Suppressor macrophage (primary cell): ENCODE measurements at places on chromosomes 3 and 15.

DNA sequence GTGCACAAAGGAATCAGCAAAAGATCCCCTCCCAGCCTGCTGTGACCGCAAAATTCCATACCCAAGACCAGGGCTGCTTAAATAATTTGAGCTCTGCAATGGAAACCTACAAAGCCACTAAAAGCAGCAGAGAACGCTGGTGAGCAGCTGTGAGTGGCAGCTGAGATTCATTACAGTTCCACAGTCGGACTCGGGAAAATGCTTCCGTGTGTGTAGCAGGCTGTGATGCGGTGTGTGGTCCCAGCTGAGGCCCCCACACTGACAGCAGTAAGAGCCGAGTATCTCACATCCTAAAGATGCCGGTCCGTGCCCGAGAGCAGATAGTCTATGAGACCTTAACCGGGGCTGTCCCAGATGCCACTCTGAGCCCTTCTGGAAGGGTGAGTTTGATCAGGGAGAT lies 37.4 kb downstream of the TM2D3 start:
- DNase-seq = no peak

DNA sequence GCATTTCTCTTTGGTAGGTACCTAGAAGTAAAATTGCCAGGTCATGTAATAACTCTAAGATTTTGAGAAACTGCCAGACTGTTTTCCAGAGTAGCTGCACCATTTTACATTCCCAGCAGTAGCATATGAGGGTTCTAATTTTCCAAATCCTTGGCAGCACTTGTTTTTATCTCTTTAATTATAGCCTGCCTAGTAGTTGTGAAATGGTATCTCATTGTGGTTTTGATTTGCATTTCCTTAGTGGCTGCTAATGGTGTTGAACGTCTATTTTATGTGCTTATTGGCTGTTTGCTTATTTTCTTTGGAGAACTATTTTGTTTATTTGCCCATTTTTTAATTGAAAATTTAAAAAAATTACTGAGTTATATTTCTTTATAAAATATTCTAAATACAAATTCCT lies 117.9 kb downstream of the TCF12 start:
- no peak for DNase-seq

DNA sequence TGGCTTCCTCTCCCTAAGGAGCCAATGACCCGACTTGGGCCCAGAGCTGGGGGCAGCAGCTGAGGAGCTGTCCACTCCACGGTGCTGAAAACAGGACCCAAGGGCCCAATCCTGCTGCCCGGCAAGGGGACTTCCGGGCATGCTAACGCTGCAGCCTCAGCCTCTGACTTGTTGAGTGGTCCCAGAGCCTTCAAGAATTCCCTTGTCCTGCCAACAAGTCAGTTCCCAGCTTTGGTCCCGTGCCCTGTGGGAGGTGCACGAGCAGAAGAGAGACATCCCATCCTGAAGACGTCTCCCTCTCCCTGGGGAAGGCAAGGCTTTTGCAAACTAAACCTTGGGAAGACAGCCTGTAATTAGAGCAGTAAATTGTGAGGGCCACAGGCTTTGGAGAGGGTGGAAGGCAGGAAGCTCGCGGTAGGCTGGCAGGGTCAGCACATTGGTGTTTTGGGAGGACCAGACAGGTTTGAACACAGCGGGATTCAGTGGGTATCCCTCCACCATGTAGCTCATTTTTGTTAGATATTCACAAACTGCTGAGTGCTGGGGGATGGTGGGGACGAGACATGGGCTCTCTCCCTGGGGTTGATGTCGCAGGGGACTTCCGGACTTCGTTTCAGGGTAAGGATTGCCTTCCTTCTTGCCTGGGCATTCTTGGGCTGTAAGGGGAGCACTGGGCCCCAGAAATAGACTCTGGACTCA lies 29.8 kb upstream of the PRR23E start:
- DNase-seq = no peak

- DNase-seq = no peak
Measured at GRCh38 chr15:91478717-91479191, 374.8 kb upstream of the SLCO3A1 start.

DNA sequence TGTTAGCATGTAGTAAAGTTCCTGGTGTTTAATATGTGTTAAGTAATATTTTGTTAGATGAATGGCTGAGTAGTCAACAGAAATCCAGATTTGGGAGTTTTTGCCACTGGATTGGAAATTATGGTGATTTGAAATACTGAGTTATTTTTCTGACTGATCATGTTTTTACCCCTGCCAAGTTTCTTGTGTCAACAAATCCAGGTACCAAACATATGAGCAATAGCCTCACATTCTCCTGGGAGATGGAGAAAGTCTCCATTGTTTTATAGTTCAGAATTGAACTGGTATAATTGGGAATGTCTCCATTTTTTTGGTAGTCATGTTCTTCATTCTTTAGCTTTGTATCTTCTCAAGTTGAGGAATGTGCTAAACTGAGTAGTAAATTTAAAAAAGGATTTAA lies 767.2 kb upstream of the LMCD1 start:
- DNase-seq = no peak

GRCh38 chr15:74957476-74958035 lies 984 bp upstream of the RPP25 start:
- DNase-seq = no peak

GRCh38 chr3:159828542-159828943 lies 160.1 kb upstream of the IL12A start:
- DNase-seq = peak; percentile 53

GRCh38 chr15:53739651-53740050 lies 19.8 kb downstream of the WDR72 start:
- DNase-seq = no peak

DNA sequence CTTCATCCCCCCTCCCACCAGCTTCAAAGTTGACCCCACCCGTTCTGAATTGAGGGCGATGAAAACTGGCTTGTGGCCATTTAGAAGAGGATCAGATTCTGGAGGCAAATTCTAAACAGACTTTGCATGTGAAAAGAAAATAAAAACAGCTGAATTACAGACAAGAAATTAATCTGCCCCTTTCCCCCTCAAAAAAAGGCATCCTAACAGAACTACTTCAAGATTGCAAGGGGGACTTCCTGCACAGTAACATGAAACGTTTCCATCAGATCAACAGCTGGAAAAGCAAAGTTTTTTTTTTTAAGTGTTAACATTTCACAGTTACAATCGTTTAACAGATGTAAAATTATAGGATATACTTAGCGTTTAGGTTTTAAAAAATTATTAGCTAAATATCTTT lies 229.3 kb downstream of the RORA start:
- DNase-seq = no peak

DNA sequence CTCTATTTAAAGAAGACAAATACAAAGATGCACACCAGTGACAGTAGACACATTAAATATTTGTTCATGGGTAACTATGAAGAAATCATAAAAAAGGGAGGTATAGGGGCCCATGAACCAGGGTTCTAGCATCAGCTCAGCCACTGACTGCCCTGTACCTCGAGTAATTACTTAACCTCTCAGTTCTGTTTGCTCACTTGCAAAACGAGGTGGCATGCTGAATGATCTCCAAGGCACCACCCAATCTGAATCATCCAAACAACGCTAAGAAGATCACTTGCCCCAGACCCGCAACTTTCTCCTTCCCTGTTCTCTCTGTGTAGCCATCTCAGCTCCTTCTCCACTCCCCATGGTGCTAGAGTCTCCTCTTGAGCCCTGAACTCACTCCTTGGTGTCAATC lies 374.7 kb downstream of the VPS13C start:
- no peak for DNase-seq

DNA sequence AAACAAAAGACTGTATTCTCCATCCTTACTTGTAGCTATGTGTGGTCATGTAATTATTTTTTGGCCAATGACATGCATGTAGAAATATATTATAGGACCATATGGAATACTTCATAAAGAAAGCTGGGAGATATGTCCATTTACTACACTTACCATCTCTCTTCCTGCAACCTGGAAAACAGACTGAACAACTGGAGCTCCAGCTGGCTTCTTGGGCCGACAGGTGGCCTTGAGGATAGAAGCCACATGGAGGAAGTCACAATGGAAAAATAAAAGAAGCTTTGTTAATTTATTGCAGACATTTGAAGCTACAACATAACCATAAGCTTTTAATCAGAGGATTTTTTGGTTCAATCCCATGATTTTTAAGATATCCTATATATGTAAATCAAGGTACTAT lies 167.9 kb upstream of the CBLB start:
- DNase-seq = no peak

- DNase-seq = no peak
Measured at GRCh38 chr3:144307951-144308350, 336.3 kb downstream of the DIPK2A start.

DNA sequence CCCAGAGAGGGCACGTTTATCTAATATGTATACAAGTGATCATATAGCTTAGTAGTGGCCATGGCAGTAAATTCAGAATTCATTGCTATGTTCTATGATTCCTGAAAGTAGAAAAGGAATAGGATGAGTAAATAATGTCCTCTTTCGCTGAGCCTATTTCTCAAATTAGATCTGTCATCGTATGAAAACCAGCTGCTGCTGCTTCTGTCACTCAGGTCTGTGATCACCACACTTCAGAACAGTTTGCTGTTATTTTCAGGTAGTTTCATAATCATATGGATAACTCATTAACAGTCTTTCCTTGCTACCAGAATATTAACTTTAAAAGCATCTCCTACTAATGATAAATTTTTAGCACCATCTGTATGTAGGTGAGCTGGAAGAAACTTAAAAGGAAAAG lies 289.1 kb upstream of the AZI2 start:
- DNase-seq = no peak

DNA sequence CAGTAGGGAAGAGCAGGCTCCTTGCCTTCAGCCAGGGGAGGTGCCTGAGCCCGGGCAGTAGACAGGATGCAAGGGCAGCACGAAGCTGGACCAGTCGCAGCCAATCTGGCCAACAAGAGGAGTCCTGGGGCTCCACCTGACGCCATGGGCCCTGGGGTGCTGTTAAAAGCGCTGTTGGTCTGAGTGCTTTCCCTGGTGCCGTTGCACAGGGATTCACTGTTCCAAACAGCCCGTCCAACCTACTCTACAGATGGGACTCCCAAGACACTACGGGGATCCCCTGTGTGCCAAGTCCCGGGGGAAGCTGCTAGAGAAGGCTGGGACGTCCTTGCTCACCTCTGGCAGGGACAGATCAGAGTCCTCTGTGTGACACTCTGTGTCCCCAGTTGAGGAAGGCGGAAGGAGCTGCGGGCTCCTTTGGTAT lies 632 bp downstream of the CTSH start:
- no peak for DNase-seq

DNA sequence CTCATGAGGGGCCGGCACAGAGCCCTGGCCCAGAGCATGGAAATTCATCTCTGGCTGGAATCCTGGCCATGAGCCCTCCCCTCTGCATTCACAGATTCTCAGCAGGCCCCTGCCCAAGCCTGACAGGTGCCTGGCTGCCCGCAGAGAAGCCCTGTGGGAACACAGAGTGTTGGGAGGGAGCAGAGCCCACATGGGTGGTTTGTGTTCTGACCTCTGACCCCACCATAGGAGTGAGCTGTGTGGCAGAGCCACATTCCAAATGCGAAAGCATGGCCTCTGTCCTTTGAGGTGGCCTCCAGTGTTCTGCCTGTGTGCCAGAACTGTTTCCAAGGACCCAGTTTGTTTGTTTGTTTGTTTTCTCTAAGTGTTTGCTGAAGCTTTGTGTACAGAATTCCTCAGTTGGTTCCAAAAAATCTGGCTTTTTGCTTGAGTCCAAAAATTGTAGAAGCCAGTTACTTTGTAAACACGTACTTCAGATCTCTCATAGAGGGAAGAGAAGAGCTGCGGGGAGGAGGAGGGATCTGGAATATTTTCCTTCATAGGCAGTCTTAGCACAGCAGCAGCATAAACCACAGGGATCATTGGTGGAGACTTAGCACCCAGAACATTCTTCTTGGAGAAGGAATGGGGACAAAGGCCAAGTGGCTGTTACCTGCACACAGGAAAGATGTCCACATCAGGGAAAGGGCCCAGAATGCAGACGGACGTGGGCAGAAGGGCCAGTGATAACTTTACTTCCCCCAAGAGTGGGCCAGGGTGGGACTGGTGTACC lies 36.0 kb downstream of the GRAMD2A start:
- DNase-seq = no peak

DNA sequence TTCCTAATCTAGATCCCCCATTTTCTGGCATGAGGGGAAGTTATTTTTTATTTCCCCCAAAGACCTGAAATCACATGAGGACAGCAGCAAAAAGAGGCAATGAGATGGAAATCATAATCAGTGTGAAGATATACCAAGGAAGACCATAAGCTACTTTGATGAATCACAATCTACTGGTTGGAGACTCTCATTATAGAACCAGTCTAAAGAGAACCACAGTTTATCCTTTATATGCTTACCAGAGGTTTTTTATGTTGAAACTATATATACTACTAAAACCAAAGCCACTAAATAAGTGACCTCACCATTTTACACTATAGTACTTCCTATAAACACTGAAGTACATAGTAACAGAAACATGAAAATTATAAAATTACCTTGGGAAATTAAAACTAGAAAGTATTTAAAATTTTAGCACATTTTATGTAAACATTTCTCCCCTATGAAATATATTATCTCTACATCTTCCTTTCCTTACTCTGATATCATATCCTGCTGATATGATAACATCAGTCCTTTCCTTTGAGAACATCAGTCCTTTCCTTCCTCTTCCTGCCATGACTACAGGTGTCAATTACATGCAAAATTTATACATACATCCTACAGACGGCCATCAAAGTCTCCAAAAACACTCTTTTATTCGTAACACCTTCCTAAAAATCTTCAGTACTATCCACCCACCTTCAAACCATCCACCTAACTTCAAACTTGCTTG lies 71.8 kb downstream of the PHC3 start:
- no peak for DNase-seq

DNA sequence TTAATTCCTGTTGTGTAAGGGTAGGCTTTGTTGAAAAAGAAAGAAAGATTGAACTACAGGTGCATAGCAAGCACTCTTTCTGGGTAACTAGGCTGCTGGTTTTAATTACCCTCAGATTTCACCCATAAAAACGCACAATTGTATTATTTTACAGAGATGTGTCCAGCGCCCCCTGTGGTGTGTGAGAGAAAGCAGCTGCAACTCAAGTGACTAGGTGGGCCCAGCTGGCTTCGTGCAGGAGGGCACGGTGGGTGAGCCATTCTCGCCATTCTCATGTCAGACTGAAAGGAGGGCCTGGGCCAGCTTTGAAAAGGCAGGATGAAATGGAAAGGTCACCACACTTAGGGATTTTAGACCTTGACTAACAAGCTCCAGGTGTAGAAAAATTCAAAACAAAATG lies 122.6 kb downstream of the LRIG1 start:
- peak; percentile 6 for DNase-seq

GRCh38 chr3:126530171-126531050 lies 6.5 kb downstream of the CHST13 start:
- peak; percentile 91 for DNase-seq

DNA sequence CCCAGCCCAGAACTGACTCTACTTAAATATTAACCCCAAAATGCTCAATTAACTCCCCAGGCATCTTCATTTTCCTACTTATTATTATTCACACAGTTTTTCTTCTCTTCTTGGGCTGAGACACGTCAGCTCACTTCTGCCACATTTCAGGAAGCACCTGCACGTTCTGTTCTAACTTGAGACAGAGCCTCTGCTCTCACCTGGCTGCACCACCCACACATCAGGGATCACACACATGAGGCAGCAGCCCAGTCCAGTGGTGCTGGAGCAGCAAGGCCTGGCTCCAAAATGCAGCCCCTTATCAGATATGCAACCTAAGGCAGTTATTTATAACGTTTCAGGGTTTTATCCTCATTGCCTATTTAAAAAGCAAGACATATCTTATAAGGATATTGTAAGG lies 127.5 kb downstream of the OSBPL10 start:
- no peak for DNase-seq

GRCh38 chr3:3366386-3366785 lies 186.9 kb upstream of the CRBN start:
- DNase-seq = no peak
